ENCODE measurements at places on chromosomes 2 and 18.

DNA sequence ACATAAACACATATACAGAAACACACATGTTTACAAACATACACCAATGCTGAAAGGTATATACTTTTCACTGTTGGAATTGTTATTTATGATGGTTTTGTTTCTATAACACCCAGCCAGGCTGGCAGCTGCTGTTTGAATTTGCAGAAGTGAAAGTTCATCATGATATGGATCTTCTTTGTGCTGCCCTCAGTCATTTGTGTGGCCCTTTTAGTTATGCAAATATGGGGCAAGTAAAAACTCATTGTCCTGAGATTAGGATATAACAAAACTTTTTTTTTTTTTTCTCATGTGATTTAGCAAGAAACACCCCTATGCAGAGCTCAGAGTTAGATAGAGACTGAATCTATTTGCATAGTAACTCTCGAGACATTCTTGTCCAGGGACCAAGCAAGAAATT is 714.1 kb downstream of the KCNJ3 start:
- DNase-seq, result no peak

DNA sequence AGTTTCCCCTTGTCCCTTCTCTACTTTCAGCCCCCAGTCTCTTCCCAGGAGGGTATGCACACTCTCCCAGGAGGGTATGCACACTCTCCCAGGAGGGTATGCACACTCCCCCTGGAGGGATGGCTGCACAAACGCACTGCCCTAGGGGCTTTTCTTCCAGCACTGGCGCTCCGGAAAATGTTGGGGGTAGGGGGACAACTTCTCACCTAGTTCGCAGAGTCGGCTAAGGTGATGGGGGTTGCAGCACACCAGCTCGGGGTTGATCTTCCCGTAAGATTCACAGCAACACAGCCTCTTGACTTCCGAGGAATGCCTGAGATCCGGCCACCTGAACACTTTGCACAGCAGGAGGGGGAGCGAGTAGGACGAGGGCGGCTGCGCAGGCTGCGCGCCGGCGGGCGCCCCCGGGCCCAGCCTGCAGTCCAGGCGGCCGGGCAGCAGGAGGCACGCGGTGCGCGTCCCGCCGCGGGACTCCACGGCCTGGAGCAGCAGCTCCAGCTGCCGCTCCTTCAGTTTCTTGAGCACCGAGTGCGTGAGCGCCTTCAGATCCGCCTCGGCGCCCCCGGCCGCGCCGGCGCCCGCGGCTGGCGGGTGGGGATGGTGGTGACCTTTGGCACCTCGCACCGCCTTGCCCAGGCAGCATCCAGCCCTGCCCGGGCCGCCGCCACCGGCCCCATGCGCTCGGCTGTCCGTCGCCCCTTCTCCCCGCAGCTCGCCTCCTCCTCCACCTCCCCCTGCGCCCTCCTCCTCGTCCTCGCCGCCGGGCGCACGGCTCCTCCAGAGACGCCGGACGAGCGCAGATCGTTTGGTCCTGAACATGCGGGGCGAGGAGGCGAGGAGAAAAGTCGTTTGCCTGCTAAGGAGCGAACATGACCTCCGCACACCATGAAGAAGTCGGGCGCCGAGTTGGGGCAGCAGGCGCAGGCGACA is 894 bp downstream of the SMAD7 start:
- DNase-seq, result no peak

GRCh38 chr2:9149726-9150567 is 56.7 kb upstream of the ASAP2 start:
- no peak for DNase-seq

DNA sequence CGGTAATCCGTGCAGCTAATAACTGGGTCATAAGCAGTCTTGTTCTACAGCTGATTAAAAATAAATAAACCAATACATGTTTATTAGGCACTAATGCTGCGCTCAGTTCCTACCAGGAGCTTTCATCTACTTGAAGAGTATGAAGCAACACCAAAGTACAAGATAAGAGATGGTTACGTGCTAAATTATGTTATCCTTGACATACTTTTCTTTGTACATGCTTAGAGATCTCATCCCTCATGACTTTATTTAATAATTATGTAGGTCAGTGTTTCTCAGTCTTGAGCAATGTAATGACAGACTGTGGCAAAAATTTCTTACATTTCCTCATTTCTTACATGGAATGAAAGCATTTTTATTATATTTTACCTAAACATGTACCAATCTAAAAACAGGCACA is 54.6 kb upstream of the COBLL1 start:
- DNase-seq, result no peak

GRCh38 chr2:867296-867695 is 83.4 kb upstream of the SNTG2 start:
- no peak for DNase-seq

Measured in kidney epithelial cell (primary cell).